NCI-H526 (cell line): ENCODE measurements at places on chromosomes 13 and 19.

GRCh38 chr19:35901055-35901644 lies 810 bp upstream of the NFKBID start:
- no peak for DNase-seq

DNA sequence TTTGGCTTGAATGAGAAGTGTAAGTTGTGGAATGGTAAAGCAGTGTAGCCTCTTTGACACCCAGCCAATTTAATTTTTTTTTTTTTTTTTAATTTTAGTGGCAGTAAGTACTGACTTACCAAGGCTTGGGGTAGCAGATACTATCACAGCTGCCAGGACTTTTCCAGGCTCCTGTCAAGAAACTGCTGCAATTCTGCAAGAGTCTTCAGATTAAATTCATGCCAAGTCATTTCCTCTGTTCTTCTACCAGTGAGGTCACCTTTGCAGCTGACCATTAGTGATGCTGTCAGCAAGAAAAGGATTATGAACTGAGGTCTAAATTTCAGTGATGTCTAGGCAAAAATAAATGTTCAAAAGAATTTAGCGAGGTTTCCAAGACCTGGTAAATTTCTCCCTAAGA lies 91.2 kb downstream of the GGACT start:
- DNase-seq: no peak

DNA sequence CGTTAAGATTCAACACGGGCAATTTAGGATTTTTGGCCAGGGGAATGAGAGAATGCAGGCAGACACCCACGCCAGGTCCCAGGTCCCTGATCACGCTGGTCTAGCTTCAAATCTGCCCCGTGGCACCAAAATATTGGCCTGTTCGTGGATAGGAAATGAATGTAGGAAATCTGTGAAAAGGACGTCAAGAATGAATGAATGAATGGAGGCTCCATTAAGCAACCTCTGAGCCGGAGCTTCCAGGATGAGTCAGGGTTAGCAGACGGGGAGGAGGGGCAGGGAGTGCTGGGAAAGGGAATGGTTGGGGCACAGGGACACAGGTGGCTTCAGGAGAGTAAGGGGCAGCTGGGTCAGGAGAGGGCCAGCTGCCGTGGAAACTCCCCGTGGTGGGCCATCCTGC lies 4.2 kb downstream of the SULT2B1 start:
- no peak for DNase-seq

GRCh38 chr19:56746367-56746766 lies 74.8 kb upstream of the ZNF835 start:
- DNase-seq: no peak

GRCh38 chr19:17125062-17125727 lies 49.6 kb downstream of the MYO9B start:
- no peak for DNase-seq

- DNase-seq: no peak
These were observed 23.1 kb upstream of the KLF5 start for GRCh38 chr13:73035660-73036059.

GRCh38 chr19:11984986-11985385 lies 20.1 kb downstream of the ZNF763 start:
- DNase-seq: peak; percentile 12

DNA sequence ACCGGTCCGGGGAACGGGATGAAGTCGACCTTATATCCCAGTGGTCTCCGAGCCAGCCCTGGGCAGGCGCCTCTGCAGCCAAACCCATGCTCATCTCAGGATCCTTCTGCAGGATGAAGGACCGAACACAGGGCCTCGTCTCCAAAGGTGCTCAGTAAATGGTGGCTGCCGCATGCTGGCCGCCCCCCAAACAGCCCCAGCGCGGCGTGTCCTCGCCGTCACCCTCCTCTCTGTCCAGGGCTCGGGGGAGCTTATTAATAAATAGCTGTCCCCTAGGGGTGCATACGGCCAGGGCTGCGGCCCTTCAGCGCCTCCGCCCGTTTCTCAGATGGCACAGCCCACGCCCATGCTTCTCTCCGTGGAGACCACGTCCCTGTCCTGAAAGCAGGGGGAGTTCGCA lies 32.6 kb upstream of the SPACA7 start:
- DNase-seq: no peak

- DNase-seq: no peak
These were observed 9.5 kb downstream of the NR2F6 start for GRCh38 chr19:17235971-17236777.

GRCh38 chr13:99743094-99743493 lies 228.5 kb downstream of the ZIC5 start:
- DNase-seq: no peak

GRCh38 chr19:31505596-31505910 lies 156.3 kb upstream of the TSHZ3 start:
- no peak for DNase-seq

- DNase-seq: no peak
These were observed 605 bp downstream of the LRG1 start for GRCh38 chr19:4539169-4539692.

GRCh38 chr19:34305221-34306083 lies 51.1 kb downstream of the GARRE1 start:
- no peak for DNase-seq

DNA sequence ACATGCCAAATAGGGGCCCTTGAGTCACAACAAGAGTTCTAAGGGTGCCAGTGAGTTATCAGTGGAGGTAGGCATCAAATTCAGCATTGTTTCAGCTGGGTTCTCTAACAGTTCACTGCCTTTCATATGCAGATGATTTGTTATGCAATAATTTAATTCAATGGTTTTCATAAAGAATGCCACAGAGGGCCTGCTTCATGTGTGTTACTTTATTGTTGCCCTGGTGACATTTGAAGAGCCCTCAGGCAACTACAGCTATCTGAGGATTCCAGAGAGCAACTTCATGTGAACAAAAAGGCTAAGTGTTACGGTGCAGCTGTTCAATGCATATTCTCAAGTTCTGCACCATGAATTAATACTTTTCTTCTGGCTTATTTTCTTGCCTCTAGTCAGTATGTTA lies 43.1 kb upstream of the STARD13 start:
- DNase-seq: peak; percentile 26

- DNase-seq: no peak
These were observed 11.9 kb downstream of the FBXL3 start for GRCh38 chr13:77014906-77015685.

GRCh38 chr19:1884291-1884718 lies 991 bp downstream of the ABHD17A start:
- no peak for DNase-seq

DNA sequence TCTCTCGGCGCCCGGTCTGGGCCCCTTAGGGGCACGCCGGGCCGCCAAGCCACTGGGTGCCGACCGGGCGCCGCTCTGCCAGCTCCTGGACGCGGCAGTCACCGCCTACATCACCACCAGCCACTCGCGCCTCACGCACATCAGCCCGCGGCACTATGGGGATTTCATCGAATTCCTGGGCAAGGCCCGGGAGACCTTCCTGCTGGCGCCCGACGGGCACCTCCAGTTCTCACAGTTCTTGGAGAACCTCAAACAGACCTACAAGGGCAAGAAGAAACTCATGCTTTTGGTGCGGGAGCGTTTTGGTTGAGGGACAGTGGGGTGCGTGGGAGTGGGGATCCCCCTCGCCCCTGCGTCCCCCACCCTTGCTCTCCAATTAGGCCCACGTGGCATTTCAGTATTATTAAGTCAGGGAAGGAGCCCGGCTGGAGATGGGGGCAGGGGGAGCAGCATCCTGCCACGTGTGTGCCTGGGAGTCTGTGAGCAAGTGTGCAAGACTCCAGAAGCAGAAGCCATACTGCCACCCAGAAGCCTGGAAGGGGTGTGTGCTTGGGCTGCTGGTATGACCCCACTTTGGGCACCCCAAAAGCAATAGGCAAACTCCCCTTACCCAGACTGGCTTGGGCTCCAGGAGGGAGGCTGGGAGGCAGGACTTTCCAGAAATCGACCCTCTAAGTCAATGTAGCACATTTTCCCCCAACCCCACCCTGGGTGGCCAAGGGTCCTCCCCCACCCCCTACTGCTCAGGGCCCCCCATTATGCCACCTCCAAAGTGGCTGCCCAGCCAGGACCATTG lies 35.7 kb downstream of the ZSWIM4 start:
- DNase-seq: no peak

DNA sequence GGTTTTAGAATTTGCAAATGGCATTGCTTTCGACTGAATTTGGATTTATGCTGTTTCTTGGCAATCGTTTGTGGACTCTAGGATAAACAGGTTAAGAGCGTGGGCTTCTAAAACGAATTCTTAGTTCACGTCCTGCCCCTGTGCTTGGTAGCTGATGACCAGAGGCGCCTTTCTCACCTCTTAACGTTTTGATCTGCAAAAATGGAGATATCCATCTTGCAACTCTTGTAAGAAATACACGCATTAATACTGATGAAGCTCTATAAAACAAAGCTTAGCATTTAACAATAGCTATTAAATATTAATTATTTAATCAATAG lies 580 bp upstream of the KATNAL1 start:
- DNase-seq: no peak

DNA sequence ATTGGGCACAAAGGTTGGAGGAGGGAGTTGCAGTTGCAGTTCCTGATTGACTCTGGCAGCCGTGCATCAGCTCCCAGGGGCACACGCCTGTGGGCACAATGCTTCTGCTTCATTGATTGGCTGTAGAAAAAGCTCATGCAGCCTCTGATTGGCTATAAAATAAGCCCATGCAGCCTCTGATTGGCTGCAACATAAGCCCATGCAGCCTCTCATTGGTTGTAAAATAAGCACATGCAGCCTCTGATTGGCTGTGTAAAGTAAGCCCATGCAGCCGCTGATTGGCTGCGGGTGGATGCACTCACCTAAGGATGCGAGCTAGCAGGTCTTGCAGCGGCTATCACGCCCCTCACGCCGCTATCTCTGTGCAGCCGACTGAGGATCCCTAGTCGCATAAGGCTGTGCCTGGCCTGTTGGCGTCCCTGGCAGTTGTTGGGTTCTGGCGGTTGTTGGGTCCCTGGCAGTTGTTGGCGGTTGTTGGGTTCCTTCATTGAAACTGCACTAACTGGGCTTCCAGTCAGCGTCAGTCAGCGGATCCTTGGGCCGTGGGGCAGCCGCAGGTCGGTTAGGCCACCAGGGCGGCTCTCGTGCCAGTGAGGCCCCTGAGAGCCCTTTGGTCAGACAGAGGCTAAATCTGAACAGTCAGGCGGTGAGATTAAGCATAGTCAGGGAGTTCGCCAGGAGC lies at the start of gene SIGLECL1:
TSS of gene SIGLECL1 (plus strand) at position 295 of the 682 bp plus-strand sequence. CDS start 12,993 bp downstream, outside the sequence.
- DNase-seq: no peak

DNA sequence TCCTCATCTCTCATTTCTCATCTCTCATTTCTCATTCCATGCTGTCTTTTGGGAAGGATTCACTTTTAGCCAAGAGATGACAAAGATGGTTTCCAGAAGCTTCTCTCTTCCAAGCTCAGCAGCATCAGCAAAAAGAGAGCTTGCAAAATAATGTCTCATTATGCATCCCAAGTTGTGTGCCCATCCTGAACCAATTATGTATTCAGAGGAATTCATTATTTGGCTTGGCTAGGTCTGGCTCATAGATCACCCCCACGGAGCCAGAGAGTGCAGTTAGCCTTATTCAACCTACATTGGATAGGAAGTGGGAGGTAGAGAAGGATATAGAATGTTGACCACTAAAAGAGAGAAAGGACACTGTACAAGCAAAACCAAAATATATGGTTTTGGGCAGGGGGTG lies 5.4 kb upstream of the OLFM2 start:
- no peak for DNase-seq

DNA sequence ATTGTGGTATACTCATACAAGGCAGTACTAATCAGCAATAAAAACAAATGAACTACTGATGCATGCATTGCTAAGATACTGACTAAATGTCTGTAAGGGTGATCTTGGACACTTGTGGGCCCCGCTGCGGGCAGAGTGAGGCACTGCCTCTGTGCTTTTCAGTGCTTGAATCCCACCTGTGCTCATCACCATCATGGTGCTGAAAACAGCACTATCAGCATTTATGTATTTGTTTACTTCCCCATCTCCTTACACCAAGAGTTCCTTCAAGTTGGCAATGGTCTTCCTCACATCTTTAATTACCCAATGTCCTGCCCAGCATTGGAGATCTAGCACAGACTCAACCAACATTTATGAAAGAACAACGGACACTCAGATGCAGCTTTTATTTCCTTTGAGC lies 193.7 kb upstream of the RFC3 start:
- no peak for DNase-seq

- no peak for DNase-seq
These were observed 500.5 kb upstream of the SPRY2 start for GRCh38 chr13:80841414-80841813.

GRCh38 chr13:112688560-112689302 lies 1.1 kb upstream of the ATP11A start:
- peak; percentile 40 for DNase-seq

DNA sequence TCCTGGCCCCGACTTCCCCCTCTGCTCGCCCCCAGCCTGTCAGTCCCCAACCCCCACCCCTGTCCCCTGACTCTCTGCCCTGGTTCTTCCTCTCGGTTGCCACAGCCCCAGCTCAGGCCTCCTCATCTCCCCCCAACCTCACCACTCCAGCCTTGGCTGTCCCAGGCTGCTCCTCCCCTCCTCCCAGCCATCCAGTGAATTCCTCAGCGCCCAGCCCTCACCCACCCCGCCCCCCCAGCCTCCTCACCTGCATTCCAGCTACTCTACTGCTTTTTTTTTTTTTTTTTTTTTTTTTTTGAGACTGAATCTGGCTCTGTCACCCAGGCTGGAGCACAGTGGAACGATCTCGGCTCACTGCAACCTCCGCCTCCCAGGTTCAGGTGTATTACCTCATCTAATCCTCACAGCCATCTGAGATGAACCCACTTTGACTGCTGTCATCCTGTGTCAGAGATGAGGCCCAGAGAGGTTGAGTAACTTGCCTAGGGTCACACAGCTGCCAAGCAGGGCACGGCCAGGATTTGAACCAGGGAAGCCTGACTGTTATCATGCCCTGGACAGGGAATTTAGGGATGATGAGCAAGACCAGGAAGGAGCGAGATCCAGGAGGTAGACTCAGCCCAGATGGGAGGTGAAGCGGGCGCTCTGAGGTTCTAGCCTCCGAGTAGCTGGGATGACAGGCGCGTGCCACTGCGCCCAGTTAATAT lies 2.6 kb downstream of the SULT2B1 start:
- peak; percentile 11 for DNase-seq

- DNase-seq: peak; percentile 94
These were observed 144.5 kb upstream of the ZNF536 start for GRCh38 chr19:30227661-30228112.

DNA sequence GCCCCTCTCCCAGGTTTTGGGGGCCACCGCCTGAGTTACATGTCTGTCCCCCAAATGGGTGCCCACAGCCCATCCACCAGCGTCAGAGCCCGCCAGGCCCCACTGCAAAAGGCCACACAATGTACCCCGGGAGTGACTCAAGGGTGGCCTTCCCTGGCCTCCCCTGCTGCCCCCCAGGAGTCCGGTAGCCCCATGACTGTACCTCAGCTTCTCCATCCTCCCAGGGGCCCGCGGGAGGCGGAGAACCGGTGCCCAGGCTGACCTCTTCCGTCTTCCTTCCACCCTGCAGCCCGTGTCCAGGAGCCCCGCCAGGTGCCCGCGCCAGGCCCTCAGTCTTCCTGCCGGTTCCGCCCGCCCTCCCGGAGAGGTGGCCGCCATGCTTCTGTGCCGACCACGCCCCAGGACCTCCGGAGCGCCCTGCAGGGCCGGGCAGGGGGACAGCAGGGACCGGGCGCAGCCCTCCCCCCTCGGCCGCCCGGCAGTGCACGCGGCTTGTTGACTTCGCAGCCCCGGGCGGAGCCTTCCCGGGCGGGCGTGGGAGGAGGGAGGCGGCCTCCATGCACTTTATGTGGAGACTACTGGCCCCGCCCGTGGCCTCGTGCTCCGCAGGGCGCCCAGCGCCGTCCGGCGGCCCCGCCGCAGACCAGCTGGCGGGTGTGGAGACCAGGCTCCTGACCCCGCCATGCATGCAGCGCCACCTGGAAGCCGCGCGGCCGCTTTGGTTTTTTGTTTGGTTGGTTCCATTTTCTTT lies 10.3 kb downstream of the CBARP start:
- DNase-seq: no peak
